ENCODE measurements at places on chromosomes 16 and 17.

DNA sequence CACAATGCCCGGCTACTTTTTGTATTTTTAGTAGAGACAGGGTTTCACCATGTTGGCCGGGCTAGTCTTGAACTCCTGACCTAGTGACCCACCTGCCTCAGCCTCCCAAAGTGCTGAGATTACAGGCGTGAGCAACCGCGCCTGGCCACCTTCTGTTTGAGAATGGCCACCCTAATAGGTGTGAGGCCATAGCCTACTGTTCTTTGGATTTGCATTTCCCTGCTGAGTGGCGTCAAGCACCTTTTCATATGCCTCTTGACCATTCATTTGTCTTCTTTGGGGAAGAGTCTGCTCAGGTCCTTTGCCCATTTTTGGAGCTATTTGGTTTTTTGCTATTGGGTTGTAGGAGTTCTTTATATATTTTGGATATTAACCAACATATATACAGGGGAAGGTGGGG lies 276.7 kb downstream of the PARN start:
- no peak for DNase-seq

- no peak for DNase-seq
Measured at GRCh38 chr17:14098246-14098645, 28.9 kb downstream of the COX10 start.

GRCh38 chr16:85683363-85683762 lies 5.4 kb downstream of the GINS2 start:
- DNase-seq = no peak

DNA sequence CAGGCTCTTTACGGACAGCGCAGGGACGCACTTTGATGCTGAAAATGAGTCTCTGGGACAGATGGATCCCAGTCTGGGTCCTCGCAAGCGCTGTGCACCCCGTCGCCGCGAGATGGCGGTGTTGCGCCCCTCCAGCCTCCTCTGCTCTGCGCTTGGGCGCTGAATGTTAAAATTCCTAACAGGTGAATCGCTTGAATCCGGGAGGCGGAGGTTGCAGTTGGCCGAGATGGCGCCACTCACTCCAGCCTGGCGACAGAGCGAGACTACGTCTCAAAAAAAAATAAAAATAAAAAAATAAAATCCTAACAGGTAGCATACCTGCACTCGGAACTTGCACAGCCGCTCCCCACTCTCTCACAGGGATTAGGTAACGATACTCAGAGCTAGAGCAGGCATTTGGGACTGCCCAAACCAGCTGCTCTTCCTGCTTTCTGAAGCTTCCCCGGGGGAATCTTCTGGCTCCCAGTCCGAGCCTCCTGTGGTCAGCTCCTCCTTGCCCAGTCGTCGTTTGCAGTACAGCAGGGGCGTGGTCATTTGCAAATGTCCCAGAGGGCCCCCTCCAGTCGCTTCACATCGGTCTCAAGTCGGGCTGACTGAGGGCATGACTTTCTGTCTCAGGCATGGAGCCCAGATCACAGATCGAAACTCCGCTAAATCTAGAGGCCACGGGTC lies 26.2 kb upstream of the OSGIN1 start:
- DNase-seq = no peak

DNA sequence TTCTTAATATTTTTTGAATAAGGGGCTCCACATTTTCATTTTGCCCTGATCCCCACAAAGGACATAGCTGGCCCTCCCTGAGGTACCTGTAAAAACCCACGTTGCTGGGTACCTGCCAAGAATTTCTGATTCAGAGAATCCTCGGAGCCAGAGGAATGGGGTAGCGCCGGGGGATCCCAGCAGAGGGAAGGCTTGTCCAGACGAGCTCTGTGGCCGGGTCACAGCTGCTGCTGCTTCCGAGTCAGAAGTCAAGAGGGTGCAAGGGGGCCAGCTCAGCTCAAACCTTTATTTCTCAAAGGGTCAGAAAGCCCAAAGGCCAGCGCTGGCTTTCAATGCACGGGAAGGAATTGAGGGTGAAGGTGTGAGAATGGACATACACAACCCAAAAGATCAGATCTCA lies 68.9 kb upstream of the SDK2 start:
- no peak for DNase-seq

DNA sequence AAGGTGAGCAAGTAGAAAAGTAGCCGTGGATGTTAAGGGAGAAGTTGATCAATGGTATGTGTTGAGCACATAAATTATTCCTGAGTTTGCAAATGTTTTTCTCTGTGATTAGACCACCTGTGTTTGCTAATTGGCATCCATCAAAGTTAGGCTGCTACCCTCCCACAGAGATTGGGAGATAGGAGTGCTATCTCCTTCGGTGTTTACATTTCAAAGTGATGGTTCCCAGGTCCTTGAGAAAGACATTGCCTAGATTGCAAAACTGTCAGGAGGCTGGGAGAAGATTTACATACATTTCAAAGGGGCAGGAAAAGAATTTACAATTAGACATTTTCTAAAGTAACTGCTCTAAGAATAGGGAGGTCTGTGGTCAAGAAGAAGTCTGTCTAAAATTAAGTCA lies 54.3 kb upstream of the CNTNAP4 start:
- DNase-seq = no peak

GRCh38 chr16:85637061-85637807 lies 24.1 kb downstream of the GSE1 start:
- DNase-seq = no peak

DNA sequence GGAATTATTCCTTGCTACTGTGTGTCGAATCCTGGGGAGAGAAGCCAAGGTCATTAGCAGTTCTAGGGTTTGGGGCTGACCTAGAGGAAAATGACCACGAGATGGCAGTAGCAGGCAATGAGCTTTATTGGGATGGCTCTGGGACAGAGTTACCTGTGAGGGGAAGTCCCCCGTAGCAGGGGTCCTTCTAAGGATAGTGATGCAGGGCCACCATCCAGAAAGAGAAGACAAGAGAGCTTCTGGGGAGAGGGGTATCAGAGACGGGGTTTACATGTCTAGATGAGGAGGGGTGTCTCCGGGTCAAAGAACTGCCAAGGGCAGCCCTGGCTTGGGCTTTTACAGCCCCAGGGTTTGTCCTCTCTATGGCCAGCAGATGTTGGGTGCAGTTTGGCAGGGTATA lies 6.4 kb upstream of the GGT6 start:
- no peak for DNase-seq

DNA sequence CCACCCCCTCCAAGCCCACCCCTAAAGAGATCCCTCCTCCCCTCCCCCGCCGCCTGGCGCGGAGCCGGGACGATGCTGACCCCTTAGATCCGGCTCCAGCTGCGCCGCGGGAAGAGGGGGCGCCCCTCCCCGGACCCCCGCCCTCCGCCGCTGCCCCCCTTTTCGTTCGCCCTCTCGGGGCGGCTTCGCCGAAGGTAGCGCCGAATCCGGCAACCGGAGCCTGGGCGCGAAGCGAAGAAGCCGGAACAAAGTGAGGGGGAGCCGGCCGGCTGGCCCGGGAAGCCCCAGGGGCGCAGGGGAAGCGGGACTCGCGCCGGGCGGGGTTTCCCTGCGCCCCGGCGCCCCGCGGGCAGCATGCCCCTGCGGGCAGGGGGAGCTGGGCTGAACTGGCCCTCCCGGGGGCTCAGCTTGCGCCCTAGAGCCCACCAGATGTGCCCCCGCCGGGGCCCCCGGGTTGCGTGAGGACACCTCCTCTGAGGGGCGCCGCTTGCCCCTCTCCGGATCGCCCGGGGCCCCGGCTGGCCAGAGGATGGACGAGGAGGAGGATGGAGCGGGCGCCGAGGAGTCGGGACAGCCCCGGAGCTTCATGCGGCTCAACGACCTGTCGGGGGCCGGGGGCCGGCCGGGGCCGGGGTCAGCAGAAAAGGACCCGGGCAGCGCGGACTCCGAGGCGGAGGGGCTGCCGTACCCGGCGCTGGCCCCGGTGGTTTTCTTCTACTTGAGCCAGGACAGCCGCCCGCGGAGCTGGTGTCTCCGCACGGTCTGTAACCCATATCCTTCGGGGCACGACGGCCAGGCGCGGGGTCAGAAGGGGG lies 623 bp downstream of the CACNA1G start:
- no peak for DNase-seq

DNA sequence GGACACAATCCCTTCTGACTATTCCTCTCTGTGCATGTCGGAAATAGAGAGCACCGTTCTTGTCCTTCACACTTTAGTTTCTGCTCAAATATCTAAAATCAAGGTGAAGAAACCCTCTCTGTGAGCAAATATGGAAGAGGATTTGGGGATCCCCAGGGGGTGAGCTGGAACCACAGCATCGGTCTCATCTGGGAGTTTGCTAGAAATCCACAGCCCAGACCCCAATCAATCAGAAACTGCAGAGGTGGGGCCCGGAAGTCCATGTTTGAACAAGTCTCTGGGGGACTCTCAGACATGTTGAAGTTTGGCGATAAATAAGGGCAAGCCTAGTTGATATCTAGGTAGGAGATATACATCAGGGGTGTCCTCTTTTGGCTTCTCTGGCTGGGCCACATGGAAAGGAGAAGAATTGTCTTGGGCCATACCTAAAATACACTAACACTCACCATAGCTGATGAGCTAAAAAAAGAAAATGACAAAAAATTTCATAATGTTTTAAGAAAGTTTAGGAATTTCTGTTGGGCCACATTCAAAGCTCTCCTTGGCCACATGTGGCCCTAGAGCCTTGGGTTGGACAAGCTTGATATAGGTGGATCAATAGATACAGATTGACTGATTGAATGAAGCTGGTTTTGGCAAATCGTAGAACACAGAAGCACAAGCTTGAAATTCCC lies 168.0 kb upstream of the FOXF1 start:
- no peak for DNase-seq

GRCh38 chr17:79791735-79792161 lies 5.1 kb downstream of the CBX8 start:
- no peak for DNase-seq

DNA sequence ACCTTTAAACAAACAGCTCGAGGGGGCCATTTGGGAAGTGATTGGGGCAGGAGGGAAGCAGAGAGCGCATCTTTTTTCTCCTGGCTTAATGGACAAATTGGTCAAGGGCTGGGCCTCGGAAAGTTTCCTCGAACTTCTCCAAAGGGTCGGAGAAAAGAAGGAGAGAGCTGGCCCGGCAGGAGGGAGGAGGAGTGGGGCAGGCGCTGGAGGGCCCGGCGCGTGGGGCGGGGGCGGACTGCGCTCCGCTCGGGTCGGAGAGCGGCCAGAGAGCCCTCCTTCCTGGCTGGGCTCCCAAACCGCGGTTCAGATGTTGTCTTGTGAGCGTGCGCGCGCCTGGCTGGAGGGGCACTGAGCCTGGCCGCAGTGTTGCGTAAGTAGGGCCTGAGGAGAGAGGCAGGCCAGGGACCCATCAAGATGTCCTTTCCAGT lies 1.2 kb downstream of the MMP2 start:
- DNase-seq = peak; percentile 88

DNA sequence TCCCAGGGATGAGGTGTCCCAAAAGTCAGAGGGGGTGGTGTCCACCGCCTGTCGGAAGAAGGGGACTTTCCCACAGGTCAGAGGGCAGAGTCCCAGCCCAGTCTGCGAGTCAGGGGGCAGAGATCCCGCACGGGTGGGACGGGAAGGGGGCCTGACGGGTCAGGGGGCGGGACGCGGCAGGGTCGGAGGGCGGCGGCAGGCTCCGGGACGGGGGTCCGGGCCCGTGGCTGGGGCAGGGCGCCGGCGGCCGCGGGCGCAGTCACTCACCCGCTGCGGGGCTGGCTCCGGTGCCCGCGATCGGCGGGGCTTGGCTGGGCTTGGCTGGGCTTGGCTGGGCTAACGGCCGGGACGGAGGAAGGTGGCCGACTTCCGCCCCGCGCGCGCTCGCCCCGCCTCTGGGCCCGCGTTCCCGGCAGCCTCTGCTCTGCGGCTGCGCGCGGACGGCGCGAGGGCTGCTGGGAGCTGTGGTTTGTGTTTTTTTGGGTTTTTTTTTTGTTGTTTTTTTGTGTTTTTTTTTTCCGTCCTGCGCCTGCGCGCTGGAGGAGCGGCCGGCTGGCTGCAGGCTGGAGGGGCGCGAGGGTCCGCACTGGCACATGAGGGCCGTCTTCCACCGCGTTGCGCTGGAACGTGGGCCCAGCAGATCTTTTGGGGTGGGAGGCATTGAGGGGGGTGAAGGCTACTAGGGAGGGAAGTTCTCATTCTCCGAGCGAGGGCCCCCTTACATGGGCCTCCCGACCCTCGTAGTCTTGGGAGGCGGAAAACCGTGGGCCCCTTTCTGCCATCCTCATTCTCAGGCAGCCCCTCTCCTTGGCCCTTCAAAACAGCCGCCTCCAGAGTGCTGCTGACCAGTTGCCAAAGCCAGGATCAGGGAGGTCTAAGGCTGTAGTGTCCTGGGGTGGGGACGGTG lies at the start of gene CANT1:
CANT1 (minus strand) TSS at position 368 of the 907 bp plus-strand sequence. CDS start 12,142 bp downstream, outside the sequence.
- peak; percentile 82 for DNase-seq

- no peak for DNase-seq
Measured at GRCh38 chr16:72131036-72131435, 37.4 kb downstream of the DHX38 start.

GRCh38 chr17:38550661-38551060 lies 55.1 kb downstream of the SRCIN1 start:
- no peak for DNase-seq

DNA sequence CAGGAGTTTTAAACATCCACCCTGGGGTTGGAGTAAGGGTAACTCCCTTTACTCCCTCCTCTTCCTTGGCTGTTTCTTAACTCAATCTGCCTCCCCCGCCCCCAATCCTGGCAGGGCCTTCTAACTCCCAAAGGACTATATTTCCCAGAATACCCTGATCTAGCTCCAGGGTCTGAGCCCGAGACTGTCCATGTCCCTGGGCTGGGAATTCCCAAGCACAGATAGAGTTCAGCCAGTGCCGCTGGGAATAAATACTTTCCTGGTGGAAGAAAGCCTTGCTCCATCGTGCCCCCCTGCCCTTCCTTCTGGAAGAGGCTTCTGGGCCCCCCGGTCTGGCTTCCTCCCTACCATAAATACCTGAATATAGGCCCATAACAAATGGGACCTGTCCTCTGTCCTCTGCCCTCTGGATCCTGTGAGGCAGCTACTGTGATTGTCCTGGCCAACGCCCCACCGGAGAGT lies 10.2 kb downstream of the BAHCC1 start:
- DNase-seq = peak; percentile 96

- DNase-seq = no peak
Measured at GRCh38 chr16:84548971-84549844, 44.7 kb upstream of the MEAK7 start.

DNA sequence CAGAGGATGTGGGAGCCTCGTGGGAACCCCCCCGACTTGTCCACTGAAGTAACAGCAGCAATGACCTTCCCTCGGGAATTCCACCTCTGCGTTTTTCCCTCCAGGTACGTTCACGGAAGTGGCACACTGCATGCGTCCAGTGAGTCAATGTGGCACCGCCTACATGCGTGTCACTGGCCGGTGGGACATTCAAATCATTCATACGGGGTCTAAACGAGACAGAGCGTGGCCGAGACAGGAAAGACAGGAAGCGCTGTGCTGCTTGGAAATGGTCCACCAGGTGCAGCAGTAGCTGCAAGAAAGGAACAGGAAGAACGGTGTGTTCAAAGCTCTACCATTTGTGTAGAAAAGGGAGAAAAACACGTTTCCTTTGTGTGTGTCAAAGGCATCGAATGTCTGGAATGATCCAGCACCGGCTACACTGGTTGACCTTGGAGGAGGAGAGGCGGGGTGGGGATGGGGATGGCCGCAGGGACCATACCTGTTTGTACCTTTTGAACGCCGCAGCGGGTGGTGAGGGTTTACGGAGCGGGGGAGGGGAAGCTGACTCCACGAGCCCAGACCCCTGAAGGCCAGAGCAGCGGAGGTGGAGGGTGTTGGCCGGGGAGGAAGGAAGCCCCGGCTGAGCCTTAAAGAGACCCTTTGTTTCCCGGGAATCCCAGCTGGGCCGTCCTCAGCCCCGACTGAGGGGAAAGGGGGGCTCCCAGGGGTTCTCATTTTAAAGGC lies 1.7 kb upstream of the PGAP6 start:
- DNase-seq = no peak

- DNase-seq = peak; percentile 94
Measured at GRCh38 chr17:4948166-4948930, at the start of gene PFN1. Gene PFN1 (minus strand): TSS chr17:4948530. CDS start chr17:4948394, 136 bp downstream.

All from coronary artery (tissue), 2 donors.